ENCODE measurements at places on chromosomes 13 and 19.

DNA sequence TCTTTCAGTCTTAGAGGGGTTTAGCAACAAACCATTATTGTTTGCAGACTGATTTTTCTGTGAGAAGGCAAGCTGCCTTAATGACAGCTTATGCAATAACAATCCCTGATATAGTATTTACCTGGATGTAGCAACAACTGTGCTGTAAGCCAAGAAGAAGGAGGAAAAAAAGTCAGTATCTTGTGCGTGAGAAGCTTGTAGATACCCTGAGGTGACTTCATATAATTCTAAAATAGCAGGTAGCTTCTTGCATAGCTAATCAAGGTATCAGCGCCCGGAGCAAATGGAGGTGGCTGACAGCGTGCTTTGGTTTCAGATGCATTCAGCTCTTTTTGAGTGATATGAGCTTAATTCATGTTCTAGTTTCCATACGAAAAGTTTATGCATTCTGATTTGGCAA is 309.8 kb downstream of the KLF5 start:
- DNase-seq = no peak

DNA sequence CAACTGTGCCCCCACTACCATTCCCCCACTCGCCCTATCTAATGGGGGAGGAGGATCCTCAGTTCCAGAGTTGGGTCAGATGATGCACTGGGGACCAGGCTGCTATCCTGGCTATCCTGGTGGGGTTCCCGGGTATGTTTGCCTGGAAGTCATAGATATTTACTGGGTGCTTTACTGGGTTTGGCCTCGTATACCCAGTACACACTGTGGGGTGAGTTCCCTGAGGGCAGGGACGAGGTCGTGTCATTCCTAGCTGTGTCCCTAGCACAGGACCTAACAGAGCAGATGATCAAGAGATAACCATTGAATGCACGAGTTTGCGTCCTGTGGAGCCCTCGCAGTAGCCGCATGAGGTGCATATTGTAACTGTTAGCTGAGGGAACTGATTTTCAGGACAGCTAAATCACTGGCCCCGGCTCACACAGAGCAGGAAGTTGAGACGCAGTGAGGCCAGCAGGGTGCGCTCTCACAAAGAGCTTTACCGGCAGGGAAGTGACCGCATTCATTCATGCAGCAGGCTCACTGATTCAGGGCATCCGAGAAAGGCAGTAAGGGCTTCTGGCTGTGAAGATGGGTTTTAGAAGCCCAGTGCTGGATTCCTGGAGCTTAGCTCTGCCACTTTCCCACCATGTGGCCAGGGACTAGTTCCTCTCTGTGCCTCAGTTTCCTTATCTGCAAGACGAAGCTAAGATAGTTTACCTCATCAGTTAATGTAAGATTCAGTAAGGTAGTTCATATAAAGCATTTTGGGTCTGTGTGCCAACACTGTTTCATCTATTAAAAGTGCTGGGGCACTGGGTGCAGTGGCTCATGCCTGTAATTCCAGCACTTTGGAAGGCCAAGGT is 6.0 kb downstream of the RUVBL2 start:
- peak; percentile 82 for DNase-seq

DNA sequence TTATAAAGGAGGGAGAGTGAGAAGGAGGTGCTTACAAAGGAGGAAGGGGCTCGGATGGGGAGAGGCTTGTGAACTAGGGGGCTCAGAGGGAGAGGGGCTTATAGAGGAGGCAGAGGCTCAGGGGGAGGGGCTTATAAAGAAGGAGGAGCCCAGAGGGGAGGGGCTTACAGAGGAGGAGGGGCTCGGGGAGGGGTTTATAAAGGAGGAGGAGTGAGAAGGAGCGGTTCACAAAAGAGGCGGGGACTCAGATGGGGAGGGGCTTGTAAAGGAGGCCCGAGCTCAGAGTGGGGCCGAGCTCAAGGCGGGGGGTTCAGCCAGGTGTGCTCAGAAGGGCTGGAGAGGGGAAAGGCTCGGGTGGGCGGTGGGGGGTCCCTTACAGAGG is 500 bp downstream of the SMIM24 start:
- no peak for DNase-seq

- no peak for DNase-seq
Measured at GRCh38 chr13:106569233-106570095, 1.5 kb upstream of the ARGLU1 start.

GRCh38 chr13:106916329-106916976 is 348.5 kb upstream of the ARGLU1 start:
- DNase-seq = peak; percentile 33

GRCh38 chr13:107516517-107516916 is 698.8 kb downstream of the LIG4 start:
- peak; percentile 29 for DNase-seq

GRCh38 chr19:7478173-7478842 is 10.5 kb downstream of the PEX11G start:
- no peak for DNase-seq

DNA sequence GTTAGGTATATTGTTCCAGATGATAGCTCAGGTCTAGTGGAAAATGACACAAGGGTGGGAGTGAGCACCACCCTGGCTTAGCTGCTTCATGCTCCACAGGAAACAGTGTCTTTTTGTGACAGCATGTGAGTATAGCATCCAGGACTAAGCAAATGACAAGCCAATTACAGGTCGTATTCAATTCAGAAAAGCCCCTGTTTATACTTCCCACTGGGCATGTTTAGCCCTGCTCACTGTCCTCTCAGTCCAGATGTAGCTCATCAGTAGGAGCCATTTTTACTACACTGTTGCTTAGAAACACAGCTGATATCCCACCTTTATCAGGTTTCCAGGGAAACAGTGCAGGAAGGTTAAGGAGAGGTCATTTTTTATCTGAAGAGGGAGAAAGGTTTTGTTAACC is 8.0 kb downstream of the ABHD13 start:
- DNase-seq = no peak

DNA sequence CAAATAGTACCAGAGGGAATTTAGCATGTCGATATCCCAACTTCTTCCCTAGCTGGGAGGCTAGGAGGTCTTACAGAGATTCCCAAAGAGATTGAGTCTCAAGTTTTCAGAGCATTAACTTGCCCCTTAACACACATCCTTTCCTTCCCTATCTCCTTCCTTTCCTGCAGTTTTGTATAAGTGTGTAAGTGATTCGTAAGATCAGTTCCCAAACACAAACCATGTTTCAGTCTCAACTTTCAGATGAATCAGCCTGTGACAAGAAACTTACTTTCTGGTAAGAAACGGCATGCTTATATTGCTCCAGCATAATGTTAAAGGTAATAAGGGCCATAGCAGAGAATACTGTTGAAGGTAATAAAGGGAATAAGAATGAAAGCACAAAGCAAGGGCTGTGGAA is 472.2 kb downstream of the LIG4 start:
- peak; percentile 30 for DNase-seq

Data from adipocyte (in vitro differentiated cells).